ENCODE measurements at places on chromosomes 6 and 20. TPM values are rescaled to one million over a fixed set of nuclear protein-coding genes. Genes with fewer than 3 reads are reported as not detected.

Gene MATN4
- 1.0 TPM for total RNA-seq

Gene COL21A1
- not detected for total RNA-seq

Gene WFDC10B
- not detected for total RNA-seq

Gene NKX2-2
- total RNA-seq, result not detected

Gene STX11
- total RNA-seq, result 17.5 TPM

Gene TAGAP
- total RNA-seq, result 82.6 TPM

Gene TRIM15
- 0.79 TPM for total RNA-seq

Gene INSM1
- 0.38 TPM for total RNA-seq

Gene GCNT2
- 1.4 TPM for total RNA-seq

Gene ETV7
- 0.67 TPM for total RNA-seq

Gene KCNK15
- total RNA-seq, result 1.0 TPM

Gene MUCL3
- total RNA-seq, result not detected

Gene CAGE1
- 0.26 TPM for total RNA-seq

Gene MICB
- total RNA-seq, result 21.4 TPM

Gene CFAP206
- total RNA-seq, result not detected

Gene PAK5
- not detected for total RNA-seq

Gene AKAP12
- 0.77 TPM for total RNA-seq

Data from activated naive CD4-positive, alpha-beta T cell treated with anti-CD3 and anti-CD28 coated beads for 36 hours (primary cell).